T-helper 2 cell treated with Interferon-gamma antibody and Interleukin-4, amounts not matched to agents 5 μg/mL and 100 μg/mL, for 36 hours (primary cell): ENCODE measurements at places on chromosomes 3 and 15.

DNA sequence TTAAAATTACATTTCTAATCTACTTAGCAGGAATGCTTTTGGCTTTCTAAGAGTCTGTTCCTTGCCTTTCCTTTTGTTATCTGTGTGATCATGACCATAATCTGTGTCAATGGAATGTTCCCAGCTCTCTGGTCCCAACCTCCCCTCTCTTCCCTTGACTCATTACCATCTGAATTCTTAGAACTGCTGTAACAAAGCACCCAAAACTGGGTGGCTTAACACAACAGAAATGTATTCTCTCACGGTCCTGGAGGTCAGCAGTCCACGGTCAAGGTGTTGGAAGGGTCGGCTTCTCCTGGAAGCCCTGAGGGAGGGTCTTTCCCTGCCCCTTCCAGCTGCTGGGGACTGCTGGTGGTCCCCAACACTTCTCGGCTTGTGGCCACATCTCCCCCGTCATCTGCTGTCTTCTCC lies 81.1 kb downstream of the LRRK1 start:
- no peak for DNase-seq

DNA sequence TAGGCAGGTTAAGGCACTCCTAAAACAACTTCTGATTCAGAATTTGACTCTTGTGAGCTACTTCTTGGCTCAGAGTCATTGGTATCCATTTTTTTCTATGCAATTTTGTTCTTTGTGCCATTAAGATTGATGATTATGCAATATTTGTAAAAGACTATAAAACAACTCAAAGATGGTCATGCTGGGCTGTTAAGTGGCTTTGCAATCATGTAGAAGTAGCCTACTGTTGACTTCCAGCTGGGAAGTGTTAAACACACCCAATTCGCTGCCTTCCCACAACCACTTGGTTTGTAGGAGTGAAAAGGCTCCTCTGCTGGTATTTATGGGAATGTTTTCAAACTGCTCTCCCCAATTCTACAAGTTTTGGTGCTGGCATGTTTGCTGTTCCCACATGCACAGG lies 74.7 kb upstream of the COL6A6 start:
- no peak for DNase-seq

- no peak for DNase-seq
Observed at GRCh38 chr15:20671675-20672074, 130.1 kb upstream of the GOLGA6L6 start.

- DNase-seq = no peak
Observed at GRCh38 chr3:29465836-29466235, 185.0 kb downstream of the RBMS3 start.

- DNase-seq = no peak
Observed at GRCh38 chr3:62995119-62995518, 119.9 kb upstream of the CADPS start.

DNA sequence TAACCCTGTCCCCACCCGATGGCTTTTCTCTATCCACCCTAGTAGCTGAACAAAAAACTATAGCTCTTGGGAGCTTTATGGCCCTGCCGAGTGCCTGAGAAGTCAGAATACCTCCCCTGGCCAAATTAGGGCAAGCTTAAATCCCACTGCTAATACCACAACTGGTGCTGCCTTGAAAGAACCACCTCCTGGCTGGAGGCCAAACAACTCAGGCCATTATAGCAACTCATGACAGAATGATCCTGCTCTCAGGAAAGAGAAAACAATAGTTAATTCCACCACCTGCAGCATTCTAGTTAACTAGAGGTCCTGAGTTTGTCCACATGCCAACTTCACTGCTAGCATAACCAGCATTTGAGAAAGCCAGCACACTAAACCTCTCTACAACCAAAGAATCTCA lies 123.2 kb downstream of the RTP4 start:
- DNase-seq = no peak

- DNase-seq = no peak
Observed at GRCh38 chr3:174342941-174343501, 516.1 kb upstream of the NAALADL2 start.

DNA sequence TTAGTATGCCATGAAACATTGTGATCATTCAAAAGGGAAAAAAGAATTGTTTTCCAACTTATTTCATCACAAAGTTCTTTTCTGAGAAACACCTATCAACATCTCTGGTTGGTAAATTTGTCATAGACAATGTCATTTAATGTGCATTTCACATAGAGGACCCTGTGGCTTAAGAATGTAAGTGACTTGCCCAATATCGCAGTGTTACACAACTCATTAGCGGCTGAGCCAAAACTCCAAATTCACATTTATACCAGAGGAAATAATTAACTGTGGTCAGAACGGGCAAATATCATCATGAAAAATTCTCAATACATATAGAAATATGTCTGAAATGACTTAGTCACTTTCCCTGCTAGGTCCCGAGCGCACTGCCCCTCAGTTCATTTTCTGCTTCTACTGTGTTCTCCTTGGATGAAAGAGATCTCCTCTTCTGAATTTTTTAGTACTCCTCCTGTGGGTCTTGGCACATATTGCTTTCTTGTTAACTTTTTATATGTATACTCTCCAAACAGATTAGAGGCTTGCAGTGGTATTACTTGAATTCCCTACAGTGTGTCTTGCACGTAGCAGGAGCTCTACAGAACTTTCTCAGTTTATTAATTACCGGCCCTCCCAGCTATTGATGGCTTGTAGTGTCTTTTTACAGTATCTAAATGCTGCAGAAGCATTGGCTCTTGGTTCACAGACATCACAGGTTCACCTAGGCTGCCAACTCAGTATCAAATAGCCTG lies 33.1 kb downstream of the PTX3 start:
- no peak for DNase-seq

- DNase-seq = peak; percentile 16
Observed at GRCh38 chr3:155744010-155744625, 753 bp downstream of the PLCH1 start.

DNA sequence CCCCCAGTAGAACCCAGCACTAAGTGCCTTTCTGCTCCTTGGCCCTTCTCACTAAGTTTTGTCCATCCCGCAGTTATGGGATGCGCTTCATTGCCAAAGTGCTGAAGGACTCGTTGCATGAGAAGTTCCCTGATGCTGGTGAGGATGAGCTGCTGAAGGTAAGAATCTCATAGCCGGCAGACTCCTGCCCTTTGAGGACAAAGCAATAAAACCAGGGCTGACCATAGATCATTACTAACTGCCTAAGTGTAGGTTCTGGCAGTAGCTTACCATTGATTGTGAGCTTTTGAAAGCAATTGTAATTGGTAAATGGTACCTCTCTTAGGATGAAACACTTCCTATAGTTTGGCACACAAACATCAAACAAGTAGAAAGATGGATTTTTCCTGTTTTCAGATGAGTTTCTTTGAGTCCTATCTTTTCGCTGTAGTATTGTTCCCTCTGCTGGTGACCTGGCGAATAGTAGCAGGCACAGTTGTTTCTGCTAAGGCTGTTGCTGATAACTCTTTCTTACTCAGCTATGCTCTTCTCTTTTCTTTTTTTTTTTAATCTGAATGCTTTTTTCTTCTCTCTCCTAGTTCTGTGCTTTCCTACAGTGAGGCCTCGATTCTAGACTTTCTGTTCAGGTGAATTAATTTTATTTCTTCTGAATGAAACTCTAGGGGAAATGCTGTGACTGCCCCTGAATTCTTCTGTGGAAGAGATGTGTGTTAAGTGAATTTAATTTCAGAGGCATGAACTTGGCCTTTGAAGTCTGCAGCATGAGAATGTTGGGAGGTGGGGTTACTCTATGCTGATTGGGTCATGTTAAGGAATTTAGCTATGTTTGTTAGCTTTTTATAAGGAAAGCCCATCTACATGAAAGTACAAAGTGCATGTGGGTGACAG lies 47.4 kb upstream of the CRTC3 start:
- peak; percentile 15 for DNase-seq

- DNase-seq = no peak
Observed at GRCh38 chr3:66904831-66905493, 93.1 kb upstream of the KBTBD8 start.

- no peak for DNase-seq
Observed at GRCh38 chr3:184305577-184305976, 6.5 kb downstream of the PSMD2 start.

- DNase-seq = no peak
Observed at GRCh38 chr3:62319570-62320243, 53.6 kb downstream of the FEZF2 start.

DNA sequence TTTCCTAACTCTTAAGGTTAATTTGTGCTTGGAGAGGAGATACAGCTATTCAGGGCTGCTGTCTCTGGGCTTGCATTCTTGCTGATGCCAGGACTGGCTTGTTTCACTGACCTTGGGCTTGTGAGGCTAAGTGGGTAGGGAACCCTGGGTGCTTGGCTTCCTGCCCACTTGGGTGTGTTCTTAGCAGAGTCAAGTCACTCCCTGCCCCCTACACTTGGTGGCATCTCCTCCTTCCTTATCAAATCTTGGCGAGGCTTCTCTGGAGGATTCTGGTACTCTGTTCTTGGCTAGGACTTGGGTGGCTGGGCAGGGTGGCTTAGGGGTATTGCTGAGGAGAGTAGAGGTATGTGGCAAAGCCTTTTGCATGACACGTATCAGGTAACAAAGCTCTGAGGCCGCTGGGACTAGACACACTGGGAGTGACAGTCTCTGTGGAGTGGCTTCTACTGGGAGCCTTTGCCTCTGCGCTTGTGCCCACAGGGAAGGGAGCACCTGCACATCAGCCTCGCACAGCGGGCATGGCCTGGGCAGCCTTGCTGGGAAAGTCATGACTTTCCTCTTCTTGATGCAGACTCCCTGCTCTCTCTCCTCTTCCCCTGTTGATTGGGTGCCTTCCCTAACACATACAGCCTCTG lies 41.8 kb downstream of the CHCHD6 start:
- DNase-seq = no peak

DNA sequence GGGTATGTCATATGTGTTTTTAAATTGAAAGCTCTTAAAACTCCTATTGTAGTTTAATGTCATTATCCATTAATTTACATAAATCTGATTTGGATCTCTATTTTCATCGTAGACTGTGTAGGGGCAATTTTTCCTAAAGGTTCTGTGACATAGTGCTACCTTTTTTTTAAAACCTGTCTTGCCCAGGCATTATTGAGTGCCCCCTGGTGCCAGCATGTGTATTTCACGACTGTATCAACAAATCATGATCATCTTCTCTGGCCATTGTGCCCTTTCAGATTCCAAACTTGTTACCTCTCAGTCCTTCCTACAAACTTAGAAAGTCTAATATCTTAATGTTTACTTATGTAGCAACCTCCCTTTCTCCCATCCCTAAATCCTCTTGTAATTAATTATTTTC lies 97.2 kb upstream of the FLNB start:
- no peak for DNase-seq

DNA sequence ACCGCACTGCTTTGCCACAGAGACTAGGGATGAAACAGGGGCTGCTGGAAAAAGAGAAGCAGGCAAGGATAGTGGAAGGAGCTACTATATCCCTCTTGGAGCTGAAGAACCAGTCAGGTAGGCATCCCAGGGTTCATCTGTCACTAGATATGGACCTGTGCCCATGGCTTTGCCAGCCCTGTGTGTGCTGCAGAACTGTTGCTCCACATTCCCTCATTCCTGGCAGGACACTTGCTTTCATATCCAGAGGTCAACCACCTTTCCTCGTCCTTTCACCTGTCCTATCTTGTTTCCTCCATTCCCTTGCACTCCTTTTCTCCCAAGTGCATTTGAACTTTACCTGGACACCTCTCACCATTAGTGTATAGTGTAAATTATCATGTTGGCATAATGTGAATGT lies 12.0 kb downstream of the SNRK start:
- DNase-seq = no peak

- no peak for DNase-seq
Observed at GRCh38 chr3:39143051-39143885, 10.1 kb downstream of the CSRNP1 start.

DNA sequence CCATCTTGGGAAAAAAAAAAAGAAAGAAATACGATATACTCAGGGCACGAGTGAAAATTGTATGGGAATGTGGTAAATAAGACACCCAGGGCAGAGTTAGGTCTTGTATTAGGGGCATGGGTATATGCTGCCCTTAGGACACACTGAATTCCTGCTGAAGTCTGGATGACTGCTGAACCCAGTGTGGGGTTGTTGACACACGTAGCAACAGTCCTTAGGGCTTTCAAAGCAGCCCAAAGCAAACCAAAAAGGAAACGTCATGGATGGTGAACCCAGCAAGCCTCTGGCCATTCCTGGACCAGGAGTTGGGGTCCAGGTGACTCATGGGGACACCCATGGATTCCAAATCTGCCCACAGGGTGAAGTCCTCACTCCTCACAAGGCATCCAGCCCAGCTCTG lies 27.1 kb upstream of the SEMA3F start:
- DNase-seq = no peak

DNA sequence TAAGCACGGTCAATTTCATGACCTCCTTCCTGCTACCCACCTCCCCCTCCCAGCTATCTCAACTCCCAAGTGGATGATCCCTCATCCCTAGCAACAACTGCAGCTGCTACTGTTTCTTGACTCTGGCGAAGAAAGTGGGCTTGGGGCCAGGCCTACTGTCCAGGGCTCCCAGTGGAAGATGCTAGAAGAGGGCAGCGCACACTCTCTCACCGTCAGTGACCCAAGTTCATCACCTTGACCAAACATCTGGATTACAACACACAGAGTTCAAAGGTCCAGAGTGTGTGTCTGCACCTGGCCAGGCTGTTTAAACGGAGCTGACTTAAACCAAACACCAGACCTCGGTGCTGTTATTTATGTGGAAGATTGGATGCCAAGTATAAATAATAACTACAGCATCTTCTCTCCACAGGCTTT lies 385.6 kb downstream of the SHQ1 start:
- DNase-seq = no peak

DNA sequence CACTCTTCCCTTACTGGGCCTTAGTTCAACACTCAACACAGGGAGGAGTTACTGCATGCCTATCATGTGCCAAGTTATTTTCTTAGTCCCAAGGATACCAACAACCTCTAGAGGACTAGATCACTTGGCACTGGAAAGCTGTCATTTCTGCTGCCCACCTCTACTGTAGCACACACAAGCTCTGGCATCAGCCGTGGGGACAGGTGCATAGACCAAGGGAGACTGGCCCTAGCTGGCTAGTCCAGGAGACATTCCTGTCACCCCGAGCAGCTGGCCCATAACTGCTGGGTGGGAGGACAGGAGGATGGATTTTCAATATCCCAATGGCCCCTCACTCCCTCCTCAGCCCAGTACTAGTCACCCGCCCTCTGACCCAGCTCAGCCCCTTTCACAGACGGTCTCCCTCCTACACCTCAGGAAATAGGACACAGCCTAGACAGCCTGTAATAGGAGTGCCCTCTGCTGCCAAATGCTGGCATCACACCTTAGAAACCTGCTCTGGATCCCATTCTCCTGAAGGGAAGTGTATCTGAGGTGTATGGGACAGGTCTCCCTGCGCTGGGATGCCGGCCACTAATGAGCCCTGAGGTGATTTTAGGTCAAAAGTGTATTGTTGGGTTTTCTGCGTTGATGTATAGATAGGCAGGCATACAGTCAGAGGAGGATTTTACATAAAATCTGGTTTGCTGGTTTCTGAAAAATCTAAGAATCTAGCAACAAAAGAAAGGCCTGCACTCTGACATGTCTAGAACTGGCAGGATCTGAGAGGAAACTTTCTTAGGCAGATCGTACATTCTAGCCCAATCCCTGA lies 3.4 kb upstream of the DZIP1L start:
- DNase-seq = peak; percentile 32

DNA sequence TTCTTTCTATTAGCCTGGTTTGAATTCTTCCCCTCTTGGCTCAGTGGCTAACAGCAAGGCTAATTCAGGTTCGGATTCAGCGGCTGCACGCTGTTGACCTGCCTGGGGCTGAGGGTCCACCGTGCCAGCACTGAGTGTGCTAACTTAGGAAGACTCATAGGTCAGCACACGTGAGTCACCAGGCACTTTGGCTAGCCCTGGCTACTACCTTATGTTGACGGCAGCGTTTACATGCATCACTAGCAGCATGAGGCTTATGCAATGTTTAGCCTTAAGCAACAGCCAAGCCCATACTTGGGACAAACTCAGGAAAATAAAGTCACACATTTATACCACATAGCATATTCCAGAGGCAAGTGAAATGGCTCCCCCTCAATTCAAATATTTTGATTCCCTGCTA lies 137.7 kb downstream of the RAB11A start:
- DNase-seq = no peak
